ENCODE measurements at places on chromosomes 7 and 10.
A peak's percentile ranks its signal among the peaks of the same experiment; 100 is the strongest.

DNA sequence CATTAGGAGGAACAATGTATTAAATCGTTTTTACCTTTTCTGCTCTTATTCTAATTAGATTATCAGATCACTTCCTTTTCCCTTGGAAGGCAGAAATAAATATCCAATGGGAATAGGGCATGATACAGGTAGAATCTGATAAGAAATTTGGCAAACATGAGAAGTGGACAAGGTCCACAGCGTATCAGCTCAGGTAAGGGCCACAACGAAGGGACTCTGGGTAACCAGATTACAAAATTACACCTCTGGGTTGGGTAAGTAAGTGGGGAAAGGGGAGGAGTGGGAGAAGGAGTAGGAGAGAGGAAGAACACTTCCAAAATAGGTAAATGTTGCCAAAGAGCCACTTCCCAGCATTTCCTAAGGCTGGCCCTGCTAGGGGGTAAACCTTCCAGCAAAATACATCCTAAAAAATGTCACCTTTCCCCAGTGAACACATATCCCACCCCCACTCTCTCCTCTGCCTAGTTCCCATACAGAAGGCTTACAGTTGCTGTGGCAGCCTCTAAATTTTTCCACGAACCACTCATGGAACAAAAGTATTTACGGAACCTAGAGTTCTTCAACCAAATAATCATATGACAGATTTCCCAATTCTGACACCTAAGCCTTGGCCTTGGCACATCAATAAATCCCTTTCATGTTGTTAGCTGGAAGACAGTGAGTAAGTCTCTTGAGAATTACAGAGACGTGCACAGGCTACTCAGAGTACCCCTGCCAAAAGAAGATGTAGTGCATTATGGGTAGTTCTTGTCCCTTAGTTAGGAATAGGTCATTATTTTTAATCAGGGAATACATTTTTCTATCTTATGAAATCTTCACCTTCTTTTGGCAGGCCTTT, 51.5 kb upstream of the DLX6 start:
- no peak for DNase-seq

DNA sequence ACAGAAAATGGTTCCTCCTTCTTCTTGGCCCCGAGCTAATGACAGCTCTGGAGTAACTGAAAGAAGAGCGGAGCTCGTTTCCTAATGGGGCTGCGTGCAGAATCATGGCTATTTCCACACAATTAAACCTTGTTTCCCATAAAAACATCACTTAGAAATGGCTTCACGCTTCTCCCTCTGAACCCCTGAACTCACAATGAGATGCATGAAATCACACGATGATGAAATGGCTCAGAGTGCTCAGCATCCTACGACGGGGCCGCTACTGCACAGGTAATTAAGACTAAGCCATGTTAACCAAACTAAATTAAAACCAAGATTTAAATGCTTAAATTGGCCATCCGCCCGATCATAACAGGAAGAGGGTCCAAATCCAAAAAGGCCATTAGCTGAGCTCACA, 80.0 kb upstream of the DNAAF5 start:
- DNase-seq: no peak

DNA sequence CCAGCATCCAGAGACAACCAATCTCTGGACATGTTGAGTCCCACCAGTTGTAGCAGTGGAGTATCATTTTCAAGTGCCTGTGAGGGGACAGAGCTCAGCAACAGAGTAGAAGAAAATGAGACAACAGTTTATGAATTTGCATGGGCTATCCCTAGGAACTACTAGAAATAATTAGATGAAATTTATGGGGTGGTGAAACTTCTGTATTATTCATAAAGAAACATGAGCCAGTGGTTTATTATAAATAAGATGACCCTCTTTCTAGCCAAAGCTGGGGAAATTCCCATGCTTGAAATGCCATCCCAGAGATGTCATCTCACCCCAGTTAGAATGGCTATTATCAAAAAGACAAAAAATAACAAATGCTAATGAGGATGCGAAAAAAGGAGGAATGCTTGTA, 55.1 kb upstream of the ITGB8 start:
- no peak for DNase-seq

DNA sequence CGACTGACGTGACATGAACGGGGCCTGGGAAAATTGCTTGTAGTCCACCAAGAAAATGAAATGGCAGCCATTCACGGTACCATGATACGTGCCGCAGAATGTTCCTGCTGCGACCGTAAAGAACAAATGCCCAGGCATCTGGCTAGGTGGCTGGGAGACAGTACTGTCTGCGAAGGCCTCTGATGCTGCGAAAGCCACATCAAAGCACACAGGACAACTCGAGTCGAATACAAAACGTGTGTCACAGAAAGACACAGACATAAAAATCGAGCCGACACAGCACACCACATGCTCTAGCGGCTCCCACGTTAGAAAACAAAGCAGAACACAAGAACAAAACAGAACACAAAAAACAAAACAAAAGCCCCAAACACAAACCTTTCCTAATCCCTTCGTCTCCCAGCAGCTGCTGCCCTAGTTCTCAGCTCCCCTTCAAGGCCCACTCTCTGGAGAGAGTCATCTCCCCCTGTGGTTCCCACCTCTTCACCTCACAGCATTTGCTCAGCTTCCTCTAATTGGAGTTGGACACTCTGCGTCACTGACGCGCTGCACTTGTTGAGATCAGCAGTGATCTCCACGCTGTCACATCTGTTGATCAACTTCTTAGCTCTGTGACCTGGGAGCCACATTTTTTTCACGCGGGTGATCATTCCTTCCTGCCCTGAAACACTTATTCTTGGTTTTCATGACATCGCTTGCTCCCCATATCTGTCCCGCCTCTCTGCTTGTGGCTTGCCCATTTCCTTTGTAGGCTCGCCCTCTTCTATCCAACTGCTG, 112.2 kb downstream of the CLEC2L start:
- DNase-seq: peak; percentile 67

GRCh38 chr7:25901658-25902057, 250.3 kb upstream of the NFE2L3 start:
- DNase-seq: peak; percentile 31

GRCh38 chr7:126804604-126805003, 448.1 kb downstream of the GRM8 start:
- no peak for DNase-seq

DNA sequence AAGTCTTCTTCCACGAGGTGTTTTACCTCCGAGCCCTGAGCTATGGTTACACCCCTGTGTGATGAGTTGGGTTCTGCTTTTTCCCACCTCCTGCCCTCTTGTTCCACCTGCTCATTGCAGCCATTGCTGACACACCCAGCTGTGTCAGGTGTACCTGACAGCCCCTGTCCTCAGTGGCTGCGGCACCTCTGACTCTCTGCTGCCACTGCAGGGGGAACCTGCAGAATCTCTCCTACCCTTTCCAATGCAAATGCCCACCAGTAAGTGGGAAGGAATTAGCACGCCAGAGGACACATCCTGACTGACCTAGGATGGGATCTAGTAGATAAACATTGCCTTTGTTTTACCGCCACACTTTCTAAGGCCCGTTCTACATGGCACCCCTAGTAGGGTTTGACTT, 600.9 kb upstream of the MKI67 start:
- no peak for DNase-seq

DNA sequence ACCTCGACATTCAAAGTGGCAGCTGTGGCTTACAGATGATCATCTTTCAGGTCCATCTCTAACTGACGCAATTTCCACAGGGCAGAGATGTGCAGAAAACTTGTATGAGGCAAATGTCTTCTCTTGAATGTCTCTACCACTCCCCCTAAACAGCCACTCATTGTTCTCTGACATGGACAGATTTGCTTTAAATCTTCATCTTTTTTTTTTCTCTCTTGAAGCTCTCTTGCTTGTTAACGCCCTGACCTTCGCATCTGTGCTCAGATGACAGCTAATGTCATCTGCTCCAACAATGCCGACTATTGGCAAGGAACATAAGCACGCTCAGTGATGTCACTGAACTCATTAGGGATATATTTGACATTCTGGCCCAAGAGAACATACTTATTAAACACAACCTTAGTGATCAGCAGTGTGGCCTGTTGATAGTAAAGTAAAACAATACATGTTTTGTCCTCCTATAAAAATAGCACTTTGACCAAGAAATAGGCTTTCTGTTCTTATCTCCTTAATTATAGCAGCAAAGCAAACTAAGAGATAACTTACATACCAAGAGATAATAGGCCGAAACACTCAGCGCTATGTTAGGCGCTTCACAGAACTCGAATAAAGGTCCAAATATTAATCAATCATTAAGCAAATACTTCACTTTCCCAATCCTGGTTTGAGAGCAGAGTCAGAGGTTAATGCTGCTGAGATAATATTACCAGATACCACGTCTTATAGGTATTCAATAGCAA, 583.5 kb downstream of the PARD3 start:
- DNase-seq: no peak

DNA sequence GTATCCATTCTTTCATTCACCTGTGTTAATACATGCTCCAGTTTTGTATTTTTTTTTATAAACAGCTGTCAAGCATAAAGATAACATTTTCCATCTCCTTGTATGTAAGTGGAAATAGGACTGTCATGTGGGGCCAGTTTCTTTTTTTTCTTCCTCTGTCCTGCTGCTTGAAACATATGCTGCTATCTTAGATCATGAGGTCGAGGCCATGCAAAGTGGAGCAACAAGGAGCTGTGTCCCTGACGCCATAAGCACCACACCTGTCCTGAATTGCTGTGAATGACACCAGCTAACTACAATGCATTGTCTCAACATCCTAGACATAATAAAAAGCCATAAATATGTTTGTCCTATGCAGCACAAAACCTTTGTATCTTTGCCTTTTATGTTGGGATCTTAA, 37.7 kb upstream of the SLC26A4 start:
- DNase-seq: no peak

DNA sequence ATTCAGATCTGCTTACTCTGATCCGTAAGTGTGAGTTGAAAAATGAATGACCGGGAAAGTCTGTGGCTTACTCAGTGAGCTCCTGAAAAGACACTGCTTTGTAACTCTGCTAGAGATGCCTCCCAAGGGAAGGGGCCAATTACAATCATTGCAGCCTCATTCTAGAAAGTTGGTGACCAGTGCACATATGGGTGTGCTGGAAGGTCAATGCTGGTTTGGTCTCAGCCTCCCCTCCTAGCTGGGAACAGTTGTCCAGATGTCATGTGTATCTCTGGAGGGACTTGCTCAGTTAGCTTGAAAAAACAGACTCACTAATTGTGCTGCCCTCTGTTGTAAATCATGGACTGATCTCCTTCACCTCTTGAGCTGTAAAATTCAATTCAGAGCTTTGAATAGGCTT, 405.0 kb downstream of the ADRA2A start:
- no peak for DNase-seq

GRCh38 chr7:40135317-40135610, 459 bp downstream of the SUGCT start:
- DNase-seq: no peak

GRCh38 chr10:90308223-90308622, 549.6 kb downstream of the HTR7 start:
- no peak for DNase-seq

- DNase-seq: no peak
Observed at GRCh38 chr7:2945171-2945570, 98.5 kb downstream of the CARD11 start.

GRCh38 chr7:23093546-23093945, 12.0 kb upstream of the KLHL7 start:
- DNase-seq: no peak

GRCh38 chr10:71694567-71694968, 25.0 kb downstream of the C10orf105 start:
- DNase-seq: peak; percentile 88

- no peak for DNase-seq
Observed at GRCh38 chr10:86508217-86508616, 13.4 kb downstream of the WAPL start.

DNA sequence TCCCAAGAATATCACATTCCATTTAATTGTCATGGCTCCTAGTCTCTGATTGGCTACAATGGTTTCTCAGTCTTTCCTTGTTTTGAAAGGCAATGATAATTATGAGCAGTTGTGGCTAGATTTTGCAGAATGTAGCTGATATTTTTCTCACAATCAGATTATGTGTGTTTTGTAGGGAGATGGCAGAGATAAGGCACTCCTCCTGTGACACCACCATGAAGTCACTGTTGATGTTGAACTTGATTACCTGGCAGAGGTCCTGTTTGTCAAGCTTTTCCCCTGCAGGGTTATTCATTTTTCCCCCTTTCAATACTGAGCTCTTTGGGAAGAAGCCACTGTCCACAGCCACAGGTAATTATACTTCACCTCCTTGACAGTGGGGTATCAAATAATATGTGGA, 602.9 kb upstream of the PFKP start:
- no peak for DNase-seq

DNA sequence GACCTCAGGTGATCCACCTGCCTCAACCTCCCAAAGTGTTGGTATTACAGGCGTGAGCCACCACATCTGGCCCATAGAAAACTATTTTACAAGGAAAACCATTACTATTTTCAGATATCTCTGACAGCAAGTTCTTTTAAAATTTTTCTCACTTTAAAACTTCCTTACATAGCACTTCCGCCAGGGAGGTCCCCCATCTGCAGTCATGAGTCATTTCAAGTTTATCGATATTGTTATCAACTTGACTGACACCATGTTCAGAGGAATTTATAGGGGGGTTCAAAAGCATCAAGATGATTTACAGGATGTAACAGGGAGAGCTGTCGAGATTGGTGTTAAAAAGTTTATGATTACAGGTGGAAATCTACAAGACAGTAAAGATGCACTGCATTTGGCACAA, 88.8 kb downstream of the NRBF2 start:
- no peak for DNase-seq

- no peak for DNase-seq
Observed at GRCh38 chr7:142409471-142409870, 151.6 kb upstream of the PRSS58 start.

GRCh38 chr10:75342397-75342796, 59.2 kb downstream of the ZNF503 start:
- DNase-seq: no peak

- no peak for DNase-seq
Observed at GRCh38 chr10:61830072-61830845, 71.2 kb upstream of the ARID5B start.

DNA sequence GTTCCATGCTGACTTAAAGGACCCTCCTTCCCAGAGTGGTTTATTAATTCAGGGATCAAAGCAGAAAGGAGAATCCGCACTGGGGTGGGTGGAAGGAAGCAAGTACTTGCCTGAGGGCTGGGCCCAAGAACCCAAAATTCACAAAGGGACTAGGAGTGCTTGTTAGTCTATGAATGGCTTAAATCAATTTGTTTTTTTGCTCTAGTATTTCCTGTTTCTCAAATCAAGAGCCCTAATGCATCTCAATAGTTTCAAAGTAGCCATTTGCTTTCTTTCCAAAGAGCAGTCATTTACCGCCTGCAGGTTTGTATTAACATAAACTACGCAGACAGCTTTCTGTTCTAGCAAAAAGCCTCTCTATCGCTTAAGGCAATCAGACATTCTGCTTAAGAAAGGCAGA, 44.2 kb upstream of the SLC35G1 start:
- DNase-seq: no peak

GRCh38 chr7:120554960-120555571, 282.1 kb downstream of the KCND2 start:
- DNase-seq: peak; percentile 23

GRCh38 chr7:148173369-148173768, 417.2 kb upstream of the C7orf33 start:
- no peak for DNase-seq

- DNase-seq: no peak
Observed at GRCh38 chr10:3763035-3763456, 22.0 kb downstream of the KLF6 start.

GRCh38 chr7:131011432-131011742, 277.4 kb upstream of the KLF14 start:
- DNase-seq: peak; percentile 29

Data from inflammatory macrophage (primary cell).